ENCODE measurements at places on chromosomes 4 and X.

GRCh38 chrX:39574178-39574577, 523.6 kb downstream of the BCOR start:
- no peak for DNase-seq

DNA sequence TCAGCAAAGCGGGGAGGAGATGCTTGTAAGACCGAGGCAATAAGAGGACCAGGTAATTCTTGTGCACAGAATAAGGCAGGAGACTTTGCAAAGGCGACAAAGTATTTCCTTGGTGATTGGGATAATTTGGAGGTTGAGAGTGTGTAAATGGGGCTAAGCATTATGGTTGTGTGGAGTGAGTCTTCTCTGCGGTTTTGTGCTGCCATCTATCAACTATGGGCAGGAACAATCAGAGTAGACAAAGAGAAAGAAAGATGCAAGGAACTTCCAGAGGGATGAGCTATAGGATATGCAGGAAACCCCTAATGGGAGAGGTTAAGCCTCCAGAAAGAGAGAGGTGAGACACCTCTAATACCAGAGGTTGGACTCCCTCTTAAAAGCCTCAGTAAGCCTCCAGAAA, 339.8 kb downstream of the PAPSS1 start:
- no peak for DNase-seq

DNA sequence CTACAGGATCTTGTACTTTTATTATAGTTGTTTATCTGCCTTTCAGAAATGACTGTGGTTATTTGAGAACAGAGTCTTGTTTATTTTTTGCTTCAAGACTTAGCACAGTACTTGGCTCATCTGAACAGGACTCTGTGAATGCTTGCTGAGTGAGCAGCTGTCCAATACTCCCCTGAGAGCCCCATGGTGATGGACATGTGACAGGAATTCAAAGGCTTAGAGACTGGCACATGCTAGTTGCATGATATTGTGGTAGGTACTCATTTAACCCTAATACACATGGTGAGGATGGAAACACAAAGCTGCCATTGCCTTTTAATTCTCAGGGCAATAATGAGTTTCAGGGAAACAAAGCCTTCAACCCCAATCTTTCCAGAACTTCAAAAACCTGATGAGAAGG, 97.3 kb downstream of the GEMIN8 start:
- no peak for DNase-seq

- DNase-seq, result peak; percentile 12
Measured at GRCh38 chrX:153646620-153647373, at the start of gene DUSP9. Gene DUSP9, plus strand, starts transcription at chrX:153647203. Its CDS starts 751 bp downstream, at chrX:153647954.

DNA sequence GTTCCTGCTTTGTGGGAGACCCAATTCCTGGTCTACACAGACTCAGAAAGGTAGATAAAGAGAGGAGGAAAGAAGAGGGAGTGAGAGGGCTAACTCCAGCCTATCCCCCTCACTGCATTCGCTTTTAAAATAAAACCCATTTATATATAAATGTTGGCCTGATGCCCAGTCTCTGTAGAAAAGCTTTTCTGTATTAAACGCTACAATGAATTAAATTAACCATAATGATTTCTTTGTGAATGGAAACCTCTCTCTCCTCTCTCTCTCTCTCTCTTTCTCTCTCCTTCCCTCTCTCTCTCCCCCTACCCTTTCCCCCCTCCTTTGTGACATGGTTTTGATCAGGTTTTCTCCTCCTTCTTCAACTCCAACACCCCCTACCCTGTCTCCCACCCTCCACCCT, 34.8 kb downstream of the PJA1 start:
- DNase-seq, result no peak

DNA sequence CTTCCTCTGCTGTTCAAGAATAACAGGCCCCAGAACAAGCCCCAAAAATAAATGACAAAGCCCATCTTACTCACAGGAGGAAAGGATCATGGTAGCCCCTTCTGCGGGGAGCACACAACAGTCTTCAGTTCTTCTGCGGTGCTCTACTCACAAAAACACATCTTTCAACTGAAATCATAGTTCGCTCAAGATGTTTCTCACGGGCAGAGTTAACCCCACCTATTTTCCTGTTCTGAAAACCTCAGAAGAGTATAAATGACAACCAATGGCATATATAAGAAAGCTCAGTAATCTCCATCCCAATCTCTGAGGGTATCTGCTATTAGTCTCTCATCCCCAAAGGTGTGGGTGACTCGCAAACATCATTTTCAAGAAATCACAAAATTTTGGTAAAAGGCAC, at the start of gene TXK:
Gene TXK, minus strand, starts transcription at position 170 of the 400 bp plus-strand sequence. Its CDS starts 80 bp downstream, at position 90.
- DNase-seq, result no peak

DNA sequence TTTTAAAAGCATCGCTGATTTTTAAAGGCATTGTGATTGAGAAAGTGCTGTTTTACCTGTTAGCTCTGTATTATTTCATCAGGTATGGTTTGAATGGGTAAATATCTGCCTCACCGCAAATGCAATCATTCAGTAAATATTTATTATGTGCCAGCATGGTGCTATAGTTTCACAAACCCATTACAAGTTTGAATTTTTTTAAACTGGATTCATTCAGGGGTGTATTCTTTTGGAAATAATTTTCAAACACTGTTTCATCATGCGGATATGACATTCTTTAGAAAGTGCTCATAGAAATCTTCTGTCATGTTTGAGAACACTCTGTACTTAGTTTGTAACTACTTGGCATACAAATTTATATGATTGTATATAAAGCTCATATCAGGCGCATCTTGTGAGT, 37.2 kb downstream of the LIMCH1 start:
- DNase-seq, result no peak

GRCh38 chr4:148901075-148901705, 459.0 kb upstream of the NR3C2 start:
- DNase-seq, result no peak

DNA sequence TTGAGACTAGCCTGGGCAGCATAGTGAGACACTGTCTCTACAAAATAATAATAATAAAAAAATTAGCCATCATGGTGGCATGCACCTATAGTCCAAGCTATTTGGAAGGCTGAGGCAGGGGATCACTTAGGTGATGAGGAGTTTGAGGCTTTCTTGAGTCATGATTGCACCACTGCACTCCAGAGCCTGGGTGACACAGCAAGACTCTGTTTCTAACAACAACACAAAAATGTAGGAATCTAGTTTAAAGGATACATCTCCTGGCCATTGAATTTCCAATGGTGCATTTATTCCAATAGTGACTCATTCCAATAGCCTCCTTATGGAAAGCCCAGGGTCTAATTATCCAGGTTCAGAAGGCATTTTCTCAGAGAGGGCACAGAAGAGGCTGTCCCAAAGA, 21.9 kb upstream of the HERC6 start:
- DNase-seq, result no peak

- peak; percentile 37 for DNase-seq
Measured at GRCh38 chr4:71229477-71230270, 109.1 kb upstream of the SLC4A4 start.

DNA sequence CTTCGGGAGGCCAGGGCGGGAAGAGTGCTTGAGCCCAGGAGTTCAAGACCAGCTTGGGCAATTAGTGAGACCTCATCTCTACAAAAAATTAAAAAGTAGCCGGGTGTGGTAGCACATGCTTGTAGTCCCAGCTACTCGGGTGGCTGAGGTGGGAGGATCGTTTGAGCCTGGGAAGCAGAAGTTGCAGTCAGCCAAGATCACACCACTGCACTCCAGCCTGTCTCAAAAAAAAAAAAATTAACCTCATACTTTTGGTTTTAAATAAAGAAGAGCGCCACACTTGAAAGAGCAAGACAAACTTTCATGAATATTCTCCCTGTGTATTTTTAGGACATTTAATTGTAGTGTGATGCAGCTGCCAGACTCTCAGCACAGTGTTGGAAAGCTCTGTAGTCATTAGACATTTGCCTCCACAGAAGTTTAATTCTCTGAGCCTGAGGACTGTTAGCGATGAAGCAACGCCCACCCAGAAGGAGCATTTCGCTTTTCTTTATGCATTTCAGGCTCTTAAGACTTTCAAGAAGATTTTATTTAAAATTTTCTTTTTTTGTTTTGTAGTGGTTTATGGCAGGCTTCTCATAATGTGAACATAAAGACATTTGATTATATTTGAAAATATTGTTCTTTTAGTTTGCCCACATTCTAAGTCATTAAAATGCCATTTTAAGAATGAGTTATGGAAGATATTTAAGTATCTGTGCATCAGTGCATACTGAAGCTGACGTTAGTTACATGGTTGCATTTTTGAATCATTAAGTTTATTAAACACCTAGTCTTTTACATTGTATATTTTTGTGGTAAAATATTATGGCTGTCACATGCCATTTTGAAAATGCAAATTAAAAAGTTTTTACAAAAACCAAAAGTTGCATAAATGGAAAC, 45.8 kb downstream of the DCLK2 start:
- DNase-seq, result no peak

DNA sequence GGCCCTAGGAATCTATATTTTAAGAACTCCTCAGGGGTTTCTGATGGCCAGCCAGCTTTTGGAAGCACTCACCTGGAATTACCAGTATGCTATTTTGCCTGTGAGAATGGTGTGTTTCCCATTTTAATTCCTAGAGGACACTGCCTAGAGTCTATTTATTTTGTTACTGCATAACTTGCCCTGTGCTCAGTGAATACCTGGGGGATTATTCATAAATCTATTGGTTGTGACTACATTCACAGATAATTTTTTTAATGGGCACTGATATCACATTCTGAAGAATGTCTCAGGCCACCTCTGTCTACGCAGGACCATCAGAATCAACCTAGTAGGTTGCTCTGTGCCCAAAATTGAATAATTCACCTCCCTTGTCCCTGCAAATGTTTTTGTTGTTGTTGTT, 6.7 kb downstream of the ARL13A start:
- DNase-seq, result no peak

DNA sequence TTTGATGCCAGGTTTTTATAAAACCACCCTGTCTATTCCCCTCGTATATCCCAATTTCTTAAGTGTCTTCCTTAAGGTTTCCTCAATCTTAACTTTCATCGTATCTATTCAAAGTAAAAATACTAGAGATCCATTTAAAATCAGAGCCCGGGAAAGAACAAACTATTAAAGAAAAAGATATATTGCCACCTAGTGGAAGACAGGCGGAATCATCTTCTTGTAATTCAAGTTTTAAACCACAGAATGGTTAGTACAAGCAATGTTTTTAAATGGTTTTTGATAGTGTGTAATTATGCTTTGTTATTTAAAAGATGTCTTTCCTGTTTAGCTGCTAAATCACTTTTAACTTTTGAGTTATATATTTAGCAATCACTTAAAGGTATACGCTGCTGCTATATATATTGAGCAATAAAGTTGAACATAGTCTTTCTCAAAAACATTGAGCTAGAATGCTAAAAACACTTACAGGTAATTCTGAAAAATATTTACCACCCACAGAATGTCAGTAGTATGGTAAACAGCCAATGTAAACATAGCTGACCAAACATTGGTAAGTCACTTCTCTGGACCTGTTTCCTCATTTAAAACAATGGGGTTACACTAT, 18.2 kb downstream of the PRDM8 start:
- DNase-seq, result no peak

DNA sequence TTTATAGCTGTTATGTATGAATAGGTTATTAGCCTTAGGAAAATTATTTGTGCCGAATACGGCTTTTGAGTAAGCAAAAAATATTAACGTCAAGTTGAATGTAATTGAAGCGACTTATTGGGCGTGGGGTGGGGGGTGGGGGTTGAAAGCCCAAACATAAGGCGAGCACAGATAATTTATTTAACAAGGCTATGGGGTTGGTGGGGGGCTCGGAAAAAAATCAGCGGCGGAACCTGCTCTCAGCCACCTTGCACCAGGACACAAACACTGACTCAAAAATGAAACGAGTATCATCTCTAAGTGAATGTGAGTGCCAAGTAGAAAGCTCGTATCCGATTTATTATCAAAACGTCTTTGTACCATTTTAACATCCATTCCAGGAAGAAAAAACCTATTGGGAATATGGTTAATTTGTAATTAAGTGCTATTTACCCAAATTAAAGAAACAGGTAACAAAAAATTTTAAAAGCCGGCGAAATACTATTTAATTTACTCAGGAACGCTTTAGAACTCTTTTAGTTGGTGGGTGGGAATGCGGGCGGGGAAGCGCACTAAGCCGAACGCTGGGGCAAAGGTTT, 902 bp upstream of the LARP1B start:
- DNase-seq, result no peak

- no peak for DNase-seq
Measured at GRCh38 chr4:84669201-84669600, 86.3 kb downstream of the CDS1 start.

GRCh38 chr4:110629780-110630687, 7.2 kb upstream of the PITX2 start:
- DNase-seq, result no peak

- peak; percentile 47 for DNase-seq
Measured at GRCh38 chr4:107734120-107734519, 14.1 kb upstream of the PAPSS1 start.

GRCh38 chr4:2313366-2313765, 51.5 kb upstream of the MXD4 start:
- no peak for DNase-seq

DNA sequence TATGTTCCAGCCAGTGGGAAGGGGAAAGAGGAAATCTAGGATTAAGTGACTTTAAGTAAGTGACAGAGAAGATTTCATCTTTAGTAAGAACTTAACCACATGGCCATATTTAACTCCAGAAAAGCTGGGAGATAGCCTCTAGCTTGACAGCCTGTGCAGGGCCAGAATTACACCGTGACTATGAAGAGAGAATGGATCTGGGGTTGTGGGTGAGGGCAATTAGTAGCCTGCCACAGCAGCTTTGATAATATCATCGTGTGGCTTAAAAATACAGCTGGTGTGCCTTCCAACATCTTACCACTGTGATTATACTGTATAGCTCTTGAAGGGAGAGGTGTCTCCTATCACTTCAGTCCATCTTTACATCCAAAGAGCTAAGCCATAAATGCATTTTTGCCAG, 57.6 kb upstream of the TBC1D9 start:
- peak; percentile 50 for DNase-seq

DNA sequence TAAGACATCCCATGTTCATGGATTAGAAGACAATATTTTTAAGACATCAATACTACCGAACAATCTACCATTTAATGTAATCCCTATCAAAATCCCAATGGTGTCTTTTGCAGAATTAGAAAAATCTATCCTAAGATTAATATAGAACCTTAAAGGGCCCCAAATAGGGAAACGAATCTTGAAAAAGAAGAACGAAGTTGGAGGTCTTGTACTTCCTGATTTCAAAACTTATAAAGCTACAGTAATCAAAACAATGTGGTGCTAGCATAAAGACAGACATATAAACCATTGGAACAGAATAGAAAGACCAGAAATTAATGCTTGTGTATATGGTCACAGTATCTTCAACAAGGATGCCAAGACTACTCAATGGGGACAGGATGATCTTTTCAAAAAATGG, 42.0 kb downstream of the CENPE start:
- no peak for DNase-seq

- DNase-seq, result no peak
Measured at GRCh38 chr4:110059556-110060191, 138.7 kb downstream of the ELOVL6 start.

Data from WERI-Rb-1 (cell line).